Stimulated activated CD4-positive, alpha-beta T cell treated with anti-CD3 and anti-CD28 coated beads, Interleukin-1b, Interleukin-23, amount 100 ng/mL, for 1 hour (primary cell): ENCODE measurements at places on chromosomes 1 and 21.

DNA sequence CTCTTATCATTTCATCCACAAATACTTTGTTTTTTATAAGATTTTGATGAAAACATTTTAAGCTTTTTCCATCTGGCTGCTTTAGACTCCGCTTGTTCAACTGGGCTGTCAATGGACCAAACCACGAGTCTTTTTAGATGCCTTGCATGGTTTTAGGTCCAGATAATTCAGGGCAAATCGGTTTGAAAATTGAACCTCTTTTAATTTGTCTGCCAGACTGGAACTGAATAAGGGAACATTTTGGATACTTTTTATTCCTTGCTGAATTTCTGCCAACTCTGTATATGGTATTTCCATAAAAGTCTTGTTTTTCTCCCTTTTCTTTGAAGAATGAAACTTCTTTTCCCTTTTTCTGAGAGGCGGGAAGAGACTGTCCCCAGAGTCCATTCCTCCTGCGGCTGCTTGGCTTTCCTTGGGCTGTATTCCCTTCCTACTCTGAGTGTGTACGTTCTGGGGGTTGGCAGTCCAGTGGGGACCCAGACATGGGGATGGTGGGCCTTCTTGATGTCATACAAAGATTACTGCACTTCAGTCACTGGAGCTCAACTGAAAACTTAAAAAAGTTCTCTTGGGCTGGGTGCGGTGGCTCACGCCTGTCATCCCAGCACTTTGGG, 46.5 kb upstream of the CNN3 start:
- no peak for DNase-seq

- no peak for DNase-seq
Measured at GRCh38 chr1:39082811-39083576, 56.8 kb downstream of the NDUFS5 start.

DNA sequence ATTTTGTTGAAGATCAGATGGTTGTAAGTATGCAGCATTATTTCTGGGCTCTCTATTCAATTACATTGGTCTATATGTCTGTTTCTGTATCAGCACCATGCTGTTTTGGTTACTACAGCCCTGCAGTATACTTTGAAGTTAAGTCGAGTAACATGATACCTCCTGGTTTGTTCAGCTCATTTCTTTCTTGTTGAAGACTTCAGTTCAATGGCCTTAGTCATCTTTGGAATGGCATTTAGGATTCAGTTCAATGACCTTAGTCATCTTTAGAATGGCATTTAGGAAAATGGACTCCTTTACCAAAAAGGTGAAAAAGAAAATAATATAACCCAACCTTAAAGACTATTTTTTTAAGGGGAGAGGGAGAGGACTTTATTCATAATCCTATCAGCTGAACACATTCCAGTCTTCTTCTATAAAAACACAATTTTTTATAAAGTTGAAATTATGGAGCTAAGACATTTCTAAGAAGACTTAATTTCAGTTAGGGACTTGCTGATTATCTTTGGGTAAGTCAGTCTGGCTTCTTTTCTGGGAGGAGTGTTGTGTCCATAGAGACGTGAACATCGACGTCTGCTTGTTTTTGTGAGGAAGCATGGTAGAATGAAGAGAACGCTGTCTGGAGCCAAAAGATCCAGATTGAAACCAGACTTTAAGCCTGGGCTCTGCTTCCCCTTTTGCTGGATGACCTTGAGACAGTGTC, 48.3 kb downstream of the DDR2 start:
- DNase-seq: no peak

DNA sequence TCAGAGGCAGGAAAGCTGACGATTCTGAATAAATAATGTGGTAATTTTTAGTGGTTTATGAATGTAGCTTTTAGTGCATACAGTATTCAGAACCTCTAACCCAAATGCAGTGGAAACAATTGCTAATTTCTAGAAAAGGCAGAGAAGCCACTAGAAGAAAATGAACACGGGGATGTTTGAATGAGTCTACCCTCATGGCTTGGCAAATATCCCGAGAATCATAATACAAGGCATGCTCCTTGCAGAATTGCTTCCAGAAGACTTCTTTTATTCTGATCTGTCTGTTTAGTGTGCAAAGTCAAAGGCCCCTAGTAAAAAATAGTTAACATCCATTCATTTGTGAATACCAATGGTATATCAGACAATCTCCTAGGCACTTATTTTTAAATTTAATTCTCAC, 246.8 kb downstream of the LMO4 start:
- DNase-seq: no peak

GRCh38 chr1:119371815-119372214, 3.2 kb downstream of the HAO2 start:
- no peak for DNase-seq

DNA sequence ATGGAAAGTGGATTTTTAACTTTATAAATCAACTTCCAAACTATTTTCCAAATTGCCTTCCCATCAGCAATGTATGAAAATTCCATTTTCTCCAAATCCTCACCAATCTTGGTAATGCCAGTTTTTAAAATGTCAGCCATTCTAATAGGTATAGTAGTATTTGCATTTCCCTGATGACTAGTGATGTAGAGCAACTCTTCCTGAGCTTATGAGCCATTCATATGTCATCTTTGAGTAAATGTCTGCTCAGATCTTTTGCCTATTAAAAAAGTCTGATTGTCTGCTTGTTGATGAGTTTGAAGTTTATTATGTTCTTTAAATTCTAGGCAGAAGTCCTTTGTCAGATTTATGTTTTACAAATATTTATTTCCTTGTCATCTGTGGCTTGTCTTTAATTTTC, 54.7 kb downstream of the KDM1A start:
- DNase-seq: no peak

- DNase-seq: no peak
Measured at GRCh38 chr1:5568321-5568720, 423.9 kb downstream of the NPHP4 start.
